Left forelimb (tissue), 1 donor: ENCODE measurements at places on chromosomes 7 and 10.

DNA sequence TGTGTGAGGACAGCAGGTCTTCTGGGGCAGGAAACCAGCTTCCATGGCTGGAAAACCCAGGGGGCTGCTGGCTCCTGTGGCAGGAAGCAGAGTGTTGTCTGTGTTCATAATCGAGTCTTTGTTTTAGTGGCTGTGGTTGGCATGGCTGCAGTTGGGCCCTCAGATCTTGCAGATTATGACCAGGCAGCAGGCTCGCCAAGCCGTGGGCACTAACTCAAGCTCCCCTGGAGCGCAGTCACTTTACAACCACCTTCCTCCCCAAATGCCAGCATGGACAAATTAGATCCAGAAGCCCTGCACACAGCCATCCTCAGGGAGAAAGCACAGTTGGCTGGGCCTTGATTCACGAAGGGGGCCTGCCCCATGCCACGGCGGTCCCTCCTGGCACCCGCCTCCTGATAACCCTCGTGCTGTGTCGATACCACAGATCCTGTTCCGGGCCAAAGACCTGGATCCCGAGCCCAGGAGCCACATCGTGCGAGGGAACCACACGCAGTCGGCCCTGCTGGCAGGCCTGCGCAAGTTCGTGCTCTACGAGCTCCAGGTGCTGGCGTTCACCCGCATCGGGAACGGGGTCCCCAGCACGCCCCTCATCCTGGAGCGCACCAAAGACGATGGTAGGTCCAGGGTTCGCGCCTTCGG is 552.5 kb upstream of the FOXK1 start:
- DNase-seq, result no peak

GRCh38 chr10:8638088-8638672 is 583.7 kb downstream of the GATA3 start:
- DNase-seq, result no peak

DNA sequence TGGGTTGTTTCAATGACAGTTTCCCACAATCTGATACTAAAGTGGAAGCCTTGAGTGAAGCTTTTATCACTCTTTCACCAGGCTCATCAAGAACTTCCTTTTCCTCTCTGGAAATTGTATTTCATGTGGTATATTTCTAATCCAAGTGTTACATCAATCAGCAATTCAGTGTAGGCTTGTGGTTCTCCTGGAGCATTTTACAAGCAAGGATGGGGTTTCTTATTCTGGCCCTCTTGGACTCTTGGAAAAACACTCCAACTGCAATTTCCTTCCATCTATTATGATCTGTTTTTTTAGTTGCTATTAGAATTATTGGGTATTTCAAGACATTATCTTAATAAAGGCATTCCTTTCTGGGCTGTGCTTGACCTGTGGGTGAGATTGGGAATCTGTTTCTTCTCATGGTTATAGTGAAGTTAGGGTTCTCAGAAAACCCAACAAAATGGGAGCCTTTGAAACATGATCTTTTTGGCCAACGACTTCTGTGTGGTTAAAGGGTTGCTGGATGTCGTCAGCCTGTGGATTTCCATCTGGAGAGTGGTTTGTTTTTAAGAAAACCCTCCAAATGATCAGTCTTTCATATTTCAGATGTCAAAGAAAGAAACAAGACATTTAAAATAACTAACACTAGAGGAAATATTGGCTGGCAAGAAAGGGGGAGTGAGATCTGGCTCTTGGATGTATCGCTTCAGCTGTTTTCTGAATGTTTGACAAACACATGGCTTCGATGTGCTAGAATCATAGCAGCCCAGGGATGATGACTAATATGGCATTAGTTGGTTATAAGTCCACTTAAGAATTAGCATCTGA is 540.2 kb downstream of the LRMDA start:
- DNase-seq, result no peak

DNA sequence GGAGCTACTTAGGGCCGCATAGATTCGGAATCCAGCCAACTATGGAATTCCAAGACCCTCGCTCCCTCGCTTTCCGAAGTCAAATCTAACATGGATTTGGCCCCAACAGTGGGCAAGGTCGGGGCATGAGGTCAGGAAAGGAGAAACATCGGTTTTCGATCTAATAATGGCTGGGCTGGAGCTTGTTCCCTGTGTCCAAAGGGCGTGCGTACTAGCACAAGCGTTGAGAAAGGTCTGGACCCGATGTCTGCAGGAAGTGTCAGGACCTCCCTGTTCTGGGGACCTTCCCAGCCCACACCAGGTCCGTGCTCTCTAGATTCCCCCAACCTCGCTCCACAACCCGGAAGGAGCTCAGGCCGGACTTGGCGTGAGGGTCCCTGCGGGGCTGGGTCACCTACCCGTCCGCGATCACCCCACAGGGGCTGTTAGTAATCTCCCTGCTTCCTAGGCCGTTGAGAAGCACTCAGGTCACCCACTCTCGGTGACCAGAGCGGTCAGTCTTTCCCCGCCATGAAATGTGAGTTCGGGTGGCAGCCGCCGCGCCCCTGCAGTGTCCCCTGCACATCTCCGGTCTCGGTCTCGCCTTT is 4.8 kb downstream of the FEZF1 start:
- DNase-seq, result no peak

DNA sequence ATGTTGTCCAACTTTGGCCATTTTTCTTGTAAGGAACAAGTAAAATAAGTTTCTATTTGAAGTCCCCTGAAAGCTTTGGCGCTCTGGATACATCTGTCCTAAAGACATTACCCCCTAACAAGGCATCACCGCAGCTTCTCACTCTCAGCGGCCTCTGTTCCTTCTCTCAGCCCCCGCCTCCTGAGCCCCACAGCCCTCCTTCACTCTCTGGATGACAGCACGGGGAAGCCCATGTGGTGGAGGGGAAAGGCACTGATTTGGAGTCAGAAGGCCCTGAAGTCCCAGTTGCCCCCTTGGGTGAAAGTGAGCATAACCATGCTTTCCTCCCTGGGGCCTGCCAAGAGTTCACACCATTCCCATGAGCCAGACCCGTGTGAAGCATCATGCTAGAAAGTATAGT is 4.6 kb downstream of the H2BK1 start:
- DNase-seq, result no peak

DNA sequence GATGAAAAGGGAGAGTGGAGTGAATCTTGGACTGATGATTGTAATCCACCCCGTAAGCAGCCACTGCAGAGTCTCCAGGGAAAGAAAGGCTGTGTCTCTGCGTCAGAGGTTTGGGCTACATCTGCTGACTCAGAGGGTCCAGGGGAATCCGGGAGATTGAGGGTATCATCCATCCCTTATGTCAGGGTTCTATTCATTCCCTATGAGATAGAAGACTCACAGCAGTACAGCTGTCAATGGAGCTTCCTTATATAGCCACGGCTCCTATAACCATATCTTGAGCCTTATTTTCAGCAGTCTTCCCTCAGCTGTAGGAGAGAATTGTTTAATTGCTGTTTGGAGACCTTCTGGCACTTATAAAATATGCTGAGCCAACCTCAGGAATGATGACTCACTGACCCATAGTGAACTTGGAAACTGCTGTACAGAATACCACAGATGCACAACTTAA is 558.2 kb upstream of the PFKP start:
- no peak for DNase-seq

DNA sequence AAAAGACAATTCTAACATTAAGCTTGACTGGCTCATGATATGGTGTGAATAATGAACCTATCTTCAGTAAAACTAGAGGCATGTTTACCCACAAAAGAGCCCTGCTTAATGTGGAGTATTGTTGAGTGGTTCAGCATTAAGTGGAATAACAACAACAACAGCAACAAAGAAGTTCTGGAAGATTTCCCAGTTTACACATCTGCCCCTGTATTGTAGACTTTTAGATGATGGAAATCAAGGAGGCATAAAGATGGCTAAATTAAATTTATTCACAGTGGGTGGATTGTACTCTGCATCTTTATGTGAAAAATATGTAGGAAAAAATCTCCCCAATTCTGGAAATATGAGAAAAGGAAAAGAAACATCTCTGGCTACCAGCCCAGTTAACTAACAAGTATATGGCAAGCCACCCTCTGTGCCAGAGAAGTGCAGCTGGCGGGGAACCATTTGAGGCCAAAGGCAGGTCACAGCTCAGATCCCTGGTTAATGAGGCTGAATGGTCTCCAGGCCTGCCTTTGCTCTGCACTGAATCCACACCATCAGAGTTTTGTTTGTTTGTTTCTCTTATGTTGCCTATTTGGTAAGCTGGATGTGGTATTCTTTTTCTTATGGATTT is 186.0 kb downstream of the SEMA3D start:
- DNase-seq, result no peak

- DNase-seq, result no peak
These were observed 35.7 kb upstream of the SH2D4B start for GRCh38 chr10:80501913-80502521.

- DNase-seq, result no peak
These were observed 98.4 kb downstream of the LYZL1 start for GRCh38 chr10:29387269-29387668.

- no peak for DNase-seq
These were observed 139.2 kb upstream of the PRR15 start for GRCh38 chr7:29424295-29424983.

DNA sequence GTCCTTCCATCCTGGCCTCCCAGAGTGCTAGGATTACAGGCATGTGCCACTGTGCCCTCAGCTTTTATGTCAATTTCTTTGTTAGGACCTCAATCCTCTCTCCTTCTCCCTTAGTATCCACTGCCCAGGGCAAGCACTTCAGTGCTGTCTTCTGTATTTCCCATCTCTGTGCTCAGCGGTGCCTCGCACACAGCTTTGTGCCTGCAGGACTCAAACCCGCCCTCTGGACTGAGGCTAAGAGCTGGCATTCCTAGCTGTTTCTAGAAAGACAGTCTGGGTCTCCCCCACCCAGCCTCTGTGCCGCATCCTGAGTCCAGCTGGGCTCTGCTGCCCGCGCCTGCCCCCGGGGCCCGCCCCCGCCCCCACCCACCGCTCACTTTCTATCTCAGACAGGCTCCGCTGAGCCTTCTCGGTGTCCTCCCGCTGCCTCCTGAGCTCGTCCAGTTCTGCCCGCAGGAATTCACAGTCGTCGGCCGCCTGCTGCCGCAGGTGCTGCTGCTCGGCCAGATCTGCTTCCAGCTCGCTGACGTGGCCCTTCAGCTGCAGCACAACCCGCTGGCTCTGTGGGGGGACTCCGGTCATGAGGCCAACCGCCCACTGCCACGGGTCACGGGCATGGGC is 67.3 kb downstream of the SPDYE5 start:
- DNase-seq, result no peak

- no peak for DNase-seq
These were observed 66.1 kb upstream of the JCAD start for GRCh38 chr10:30125496-30125895.

DNA sequence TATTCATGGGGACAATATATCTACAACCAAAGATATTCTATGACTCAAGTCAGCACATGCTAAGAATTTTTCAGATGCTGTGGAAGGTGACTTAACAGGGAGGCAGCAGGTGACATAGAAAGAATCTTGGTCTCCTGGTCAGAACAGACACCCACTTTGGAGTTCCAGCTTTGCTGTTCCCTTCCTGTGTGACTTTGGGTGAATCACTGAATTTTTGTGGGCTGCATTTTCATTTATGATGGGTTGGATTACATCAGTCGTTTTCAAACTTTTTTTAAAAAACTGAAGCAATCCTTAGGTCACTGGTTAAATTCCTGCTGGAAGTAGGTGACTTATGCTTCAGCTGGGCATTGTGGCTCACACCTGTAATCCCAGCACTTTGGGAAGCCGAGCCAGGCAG is 24.9 kb downstream of the RGR start:
- DNase-seq, result no peak
